Left ventricle myocardium inferior (tissue), 1 donor: ENCODE measurements at places on chromosomes 1 and 21.

DNA sequence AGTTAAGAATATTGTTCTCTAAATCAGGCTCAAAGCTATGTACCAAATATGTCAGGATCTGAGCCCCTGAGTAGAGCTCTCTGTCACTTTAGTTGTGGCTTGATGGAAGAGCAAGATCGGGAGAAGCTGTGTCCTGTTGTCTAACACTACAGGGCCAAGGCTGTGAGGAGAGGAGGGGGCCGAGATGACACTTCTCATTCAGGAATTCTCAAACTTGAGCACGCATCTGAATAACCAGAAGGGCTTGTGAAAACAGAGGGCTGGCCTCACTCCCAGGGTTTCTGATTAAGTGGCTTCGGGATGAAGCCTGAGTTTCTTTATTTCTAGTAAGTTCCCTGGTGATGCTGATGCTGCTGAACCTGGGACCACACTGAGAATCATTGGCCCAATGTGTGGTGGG lies 209.2 kb upstream of the DAB1 start:
- no peak for DNase-seq

DNA sequence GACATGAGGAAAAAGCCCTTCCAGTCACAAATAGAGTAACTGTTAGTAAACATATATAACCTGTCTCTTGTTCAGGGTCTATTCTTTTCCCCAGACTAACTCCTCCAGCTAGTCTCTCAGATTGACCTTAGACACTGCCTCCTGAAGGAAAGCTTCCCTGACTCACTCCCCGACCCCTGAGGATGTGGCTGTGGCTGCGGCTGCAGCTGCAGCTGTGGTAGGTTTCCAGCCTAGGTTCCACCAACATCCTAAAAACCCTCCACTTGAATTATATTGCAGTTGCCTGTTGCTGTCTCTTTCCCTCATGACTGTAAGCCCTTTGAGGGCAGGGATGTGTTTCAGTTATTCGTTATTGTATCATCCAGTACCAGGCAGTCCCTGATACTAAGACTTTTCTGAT lies 132.9 kb upstream of the C1orf21 start:
- no peak for DNase-seq

DNA sequence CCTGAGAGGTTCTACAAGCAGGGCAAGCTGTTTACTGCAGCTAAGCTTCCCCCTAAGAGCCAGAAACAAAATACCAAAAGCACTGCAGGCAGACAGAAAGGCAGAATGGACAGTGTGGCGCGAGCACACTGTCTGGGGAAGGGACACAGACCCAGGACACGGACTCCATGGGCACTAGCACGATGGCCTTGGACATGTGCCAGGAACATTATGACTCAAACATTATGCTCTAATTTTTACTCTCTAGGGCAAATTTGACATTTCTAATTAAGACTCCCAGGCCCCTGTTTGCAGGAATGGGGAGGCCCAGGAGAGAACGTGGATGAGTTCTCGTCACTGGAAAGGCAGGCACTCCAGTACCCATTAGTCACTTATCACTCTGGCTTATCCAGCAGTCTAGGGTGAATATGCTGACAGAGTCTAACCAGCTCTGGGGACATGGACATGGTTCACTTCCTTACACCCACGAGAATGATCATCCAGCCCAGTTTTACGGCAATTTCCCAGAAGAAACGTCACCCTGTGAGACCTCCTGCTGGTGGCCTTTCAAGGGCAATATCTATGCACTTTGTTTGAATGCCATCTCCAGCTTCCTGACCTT lies 45.1 kb downstream of the CAPN8 start:
- no peak for DNase-seq

DNA sequence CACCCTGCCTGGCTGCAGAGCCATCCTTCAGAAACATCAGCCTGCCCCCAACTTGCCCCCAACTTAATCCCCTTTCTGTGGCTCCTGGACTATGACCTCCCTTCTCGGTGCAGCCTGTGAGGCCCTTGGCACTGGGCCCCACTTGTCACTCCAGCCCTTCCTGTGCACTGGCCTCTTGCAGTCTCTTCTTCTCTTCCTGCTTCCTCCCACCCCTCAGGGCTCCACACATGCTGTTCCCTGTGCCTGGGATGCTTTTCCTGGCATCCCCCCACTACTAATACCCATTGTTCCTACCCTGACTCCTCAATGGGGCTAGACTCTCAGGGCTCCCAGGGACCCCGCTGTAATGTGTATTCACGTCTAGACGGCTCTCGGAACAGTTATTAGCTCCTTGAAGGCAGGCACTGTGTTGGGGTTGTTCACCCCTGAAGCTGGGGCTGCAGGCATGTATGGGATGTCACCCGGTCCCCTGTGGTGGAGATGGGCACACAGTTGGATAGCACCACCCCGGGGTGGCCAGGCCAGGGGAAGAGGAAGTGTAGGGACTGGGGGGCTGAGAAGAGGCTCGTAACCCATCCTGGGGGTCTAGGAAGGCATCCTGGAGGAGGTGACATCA lies 4.5 kb downstream of the LDLRAD1 start:
- no peak for DNase-seq

DNA sequence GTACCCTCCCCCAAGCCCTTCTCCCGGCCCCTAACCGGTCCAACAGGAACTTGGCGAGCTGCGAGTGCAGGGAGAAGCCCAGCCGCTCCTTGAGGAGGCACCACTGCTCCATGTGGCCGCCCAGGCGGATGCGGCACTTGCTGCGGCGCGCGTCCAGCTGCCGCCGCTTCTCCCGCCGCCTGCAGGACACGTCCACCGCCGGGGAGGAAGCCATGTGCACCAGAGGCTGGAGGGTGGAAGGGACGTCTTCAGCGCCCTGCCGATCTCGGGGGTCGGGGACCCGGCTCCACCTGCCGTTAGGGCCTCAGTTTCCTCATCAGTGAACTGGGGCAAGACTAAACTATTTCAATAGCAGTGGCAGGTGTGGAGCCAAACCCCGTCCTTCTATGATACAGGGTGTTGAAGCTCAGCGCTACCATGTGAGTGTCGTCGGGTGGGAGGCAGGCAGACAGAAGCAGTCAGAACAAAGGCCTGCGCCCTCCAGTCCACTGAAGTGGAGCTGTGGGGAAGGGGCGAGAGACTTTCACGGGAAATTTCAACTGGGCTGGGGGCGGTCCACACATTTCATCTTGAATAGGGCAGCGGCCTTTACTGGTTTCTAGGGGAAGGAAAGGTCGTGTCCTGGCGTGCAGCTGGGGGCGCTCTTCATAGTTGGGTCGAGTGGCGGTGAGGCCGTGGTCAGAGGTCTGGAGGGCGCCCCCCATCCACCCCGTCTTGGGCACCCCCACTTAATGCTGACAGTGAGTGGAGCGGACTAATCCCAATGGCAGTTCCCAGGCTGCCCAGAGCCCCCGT lies 592 bp downstream of the ZNF692 start:
- peak; percentile 64 for DNase-seq

DNA sequence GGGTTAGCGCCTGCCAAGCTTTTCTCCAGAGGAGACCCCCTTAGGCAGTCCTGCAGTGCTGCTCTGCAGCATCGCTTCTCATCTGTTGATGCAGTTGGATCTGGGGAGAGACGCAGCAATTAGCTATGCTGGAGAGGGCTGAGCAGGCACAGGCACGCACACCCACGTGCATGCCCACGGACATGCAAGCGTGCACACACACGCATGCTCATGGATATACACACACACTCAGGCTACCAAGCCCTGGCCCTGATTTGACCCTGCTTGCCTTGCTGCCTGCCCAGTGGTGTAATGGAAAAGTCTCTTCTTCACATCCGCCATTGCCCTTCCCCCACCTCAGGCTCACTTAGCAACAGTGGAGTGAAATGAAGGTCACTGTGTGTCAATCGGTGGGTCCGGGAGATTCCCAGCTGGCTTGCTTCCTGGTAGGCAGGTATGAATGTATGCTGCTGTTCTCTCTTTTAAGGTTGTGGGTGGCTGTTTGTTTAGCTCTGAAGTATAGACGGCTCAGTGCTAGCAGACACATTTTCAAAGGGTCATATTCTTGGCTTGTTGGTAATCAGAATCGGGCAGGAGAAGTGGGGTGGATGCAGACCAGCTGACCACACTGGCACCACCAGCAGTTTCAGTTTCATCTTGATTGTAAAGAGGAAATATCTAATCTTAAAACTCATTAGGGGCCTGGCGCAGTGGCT lies 9.5 kb downstream of the ATP1B1 start:
- DNase-seq: peak; percentile 48

DNA sequence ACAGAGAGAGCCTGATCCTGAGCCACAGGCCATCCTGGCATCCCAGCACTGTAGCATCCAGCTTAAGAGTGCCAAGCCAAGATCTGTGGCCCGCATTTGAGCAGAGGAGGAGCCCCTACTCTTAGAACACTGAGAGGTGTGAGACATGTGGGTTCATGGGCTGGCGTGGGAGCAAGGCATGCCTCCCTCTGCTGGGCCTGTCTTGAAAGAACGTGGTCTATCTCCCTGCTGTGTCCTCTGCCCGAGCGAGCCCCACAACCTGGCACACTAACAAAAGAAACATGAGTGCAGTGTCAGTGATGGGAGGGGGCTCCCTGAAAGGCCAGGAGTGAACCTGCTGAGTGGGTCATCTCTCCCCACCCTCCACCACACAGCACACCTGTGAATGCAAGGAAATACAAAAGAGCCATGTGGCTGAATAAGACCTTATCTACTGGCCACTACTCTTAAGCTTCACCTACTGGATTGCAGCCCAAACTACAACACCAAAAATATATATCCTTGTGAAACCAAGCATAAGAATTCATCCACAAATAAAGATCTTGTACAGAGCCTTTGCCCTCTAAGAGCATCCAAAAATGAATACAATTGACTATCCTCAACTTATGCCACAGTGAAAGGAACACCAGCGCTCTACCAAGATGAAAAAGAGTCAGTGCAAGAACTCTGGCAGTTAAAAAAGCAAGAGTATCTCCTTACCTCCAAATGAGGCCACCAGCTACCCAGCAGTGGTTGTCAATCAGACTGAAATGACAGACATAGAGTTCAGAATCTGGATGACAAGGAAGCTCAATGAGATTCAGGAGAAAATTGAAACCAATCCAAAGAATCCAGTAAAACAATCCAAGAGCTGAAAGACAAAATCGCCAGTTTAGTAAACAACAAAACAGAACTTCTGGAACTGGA lies 259.4 kb upstream of the DAB1 start:
- DNase-seq: no peak

DNA sequence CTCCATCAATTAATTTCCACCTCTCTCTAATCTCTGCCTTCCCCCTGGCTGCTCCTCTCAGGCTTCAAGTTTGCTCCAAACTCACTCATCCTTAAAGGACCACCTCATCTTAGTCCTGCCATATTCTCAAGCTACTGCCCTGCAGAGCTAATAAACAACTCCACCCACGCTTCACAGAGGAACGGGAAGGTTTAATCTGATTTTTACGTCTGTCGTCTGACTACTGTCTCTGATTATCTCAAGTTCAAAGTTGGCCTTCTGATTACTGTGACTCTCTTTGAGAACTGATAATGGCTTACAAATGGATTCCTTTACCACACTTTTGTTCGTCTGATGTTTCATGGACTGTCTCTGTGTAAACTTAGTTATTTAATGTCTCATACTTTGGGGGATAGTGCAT lies 7.6 kb upstream of the CPT2 start:
- no peak for DNase-seq

DNA sequence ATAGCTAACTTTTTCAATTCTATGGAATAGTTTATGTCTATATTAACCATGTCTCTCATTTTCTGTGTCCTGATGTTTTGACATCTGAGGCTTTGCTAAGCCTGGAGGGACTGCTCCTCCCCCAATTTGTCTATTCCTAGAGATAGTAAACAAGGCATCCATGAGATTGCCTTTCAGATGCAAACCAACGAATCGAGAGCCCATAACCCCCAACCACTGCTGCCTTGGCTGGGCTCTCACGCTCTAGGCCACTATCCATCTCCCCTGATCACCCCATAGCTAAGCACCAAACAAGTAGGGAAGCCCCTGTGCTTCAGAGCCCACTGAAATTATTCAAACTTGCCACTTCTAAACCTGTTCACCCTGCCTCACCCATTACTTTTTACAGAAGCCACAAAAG lies 437.7 kb downstream of the SETD4 start:
- DNase-seq: no peak

- no peak for DNase-seq
Measured at GRCh38 chr21:16079830-16080229, 350.0 kb downstream of the USP25 start.

DNA sequence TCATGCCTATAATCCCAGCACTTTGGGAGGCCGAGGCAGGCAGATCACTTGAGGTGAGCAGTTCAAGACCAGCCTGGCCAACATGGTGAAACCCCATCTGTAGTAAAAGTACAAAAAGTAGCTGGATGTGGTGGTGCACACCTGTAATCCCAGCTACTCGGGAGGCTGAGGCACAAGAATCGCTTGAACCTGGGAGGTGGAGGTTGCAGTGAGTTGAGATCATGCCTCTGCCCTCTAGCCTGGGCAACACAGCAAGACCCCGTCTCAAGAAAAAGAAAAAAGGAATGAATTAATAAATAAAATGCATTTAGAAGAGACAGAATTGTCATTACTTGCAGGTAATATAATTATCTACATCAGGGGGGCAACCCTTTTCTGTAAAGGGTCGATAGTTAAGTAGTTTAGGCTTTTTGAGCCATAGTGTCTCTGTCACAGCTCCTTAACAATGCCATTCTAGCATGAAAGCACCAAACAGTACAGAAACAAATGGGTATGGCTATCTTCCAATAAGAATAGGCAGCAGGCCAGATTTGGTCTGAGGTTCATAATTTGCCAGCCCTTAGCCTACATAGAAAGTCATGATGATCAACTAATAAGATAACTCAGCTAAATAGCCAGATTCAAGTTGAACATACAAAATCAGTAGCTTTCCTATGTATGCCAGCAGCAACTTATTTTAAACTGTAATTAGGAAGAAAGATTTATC lies 56.8 kb downstream of the RPRD2 start:
- no peak for DNase-seq

DNA sequence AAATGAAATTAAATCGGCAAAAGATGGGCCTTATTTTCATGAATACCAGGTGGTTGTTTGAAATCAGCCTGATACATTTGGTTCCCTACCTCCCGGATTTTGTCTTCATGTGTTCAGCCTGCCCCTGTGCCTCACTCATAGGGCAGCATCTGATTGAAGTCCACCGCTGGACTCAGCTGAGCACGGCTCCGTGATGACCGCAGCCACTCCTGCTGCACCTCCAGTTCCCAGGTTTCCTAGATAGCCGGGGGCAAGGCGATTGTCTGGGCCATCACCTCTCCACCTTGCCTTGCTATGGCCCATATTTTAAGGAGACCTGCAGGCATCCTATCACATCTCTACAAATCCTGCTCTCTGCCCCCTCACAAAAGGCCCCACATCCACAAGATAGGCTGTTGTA lies 563.8 kb downstream of the NUF2 start:
- DNase-seq: no peak
